ENCODE measurements at places on chromosomes 5 and 9. TPM values are rescaled to one million over a fixed set of nuclear protein-coding genes. Genes with fewer than 3 reads are reported as not detected.

GRCh38 chr5:107242411-107243219 is 428.1 kb downstream of the EFNA5 start:
- DNase-seq: no peak

- no peak for DNase-seq
These were observed 12.8 kb upstream of the PRSS3 start for GRCh38 chr9:33782395-33783152.

The CCDC180 gene
- total RNA-seq: 3.4 TPM

- DNase-seq: no peak
These were observed 6.8 kb downstream of the PLGRKT start for GRCh38 chr9:5430912-5431311.

DNA sequence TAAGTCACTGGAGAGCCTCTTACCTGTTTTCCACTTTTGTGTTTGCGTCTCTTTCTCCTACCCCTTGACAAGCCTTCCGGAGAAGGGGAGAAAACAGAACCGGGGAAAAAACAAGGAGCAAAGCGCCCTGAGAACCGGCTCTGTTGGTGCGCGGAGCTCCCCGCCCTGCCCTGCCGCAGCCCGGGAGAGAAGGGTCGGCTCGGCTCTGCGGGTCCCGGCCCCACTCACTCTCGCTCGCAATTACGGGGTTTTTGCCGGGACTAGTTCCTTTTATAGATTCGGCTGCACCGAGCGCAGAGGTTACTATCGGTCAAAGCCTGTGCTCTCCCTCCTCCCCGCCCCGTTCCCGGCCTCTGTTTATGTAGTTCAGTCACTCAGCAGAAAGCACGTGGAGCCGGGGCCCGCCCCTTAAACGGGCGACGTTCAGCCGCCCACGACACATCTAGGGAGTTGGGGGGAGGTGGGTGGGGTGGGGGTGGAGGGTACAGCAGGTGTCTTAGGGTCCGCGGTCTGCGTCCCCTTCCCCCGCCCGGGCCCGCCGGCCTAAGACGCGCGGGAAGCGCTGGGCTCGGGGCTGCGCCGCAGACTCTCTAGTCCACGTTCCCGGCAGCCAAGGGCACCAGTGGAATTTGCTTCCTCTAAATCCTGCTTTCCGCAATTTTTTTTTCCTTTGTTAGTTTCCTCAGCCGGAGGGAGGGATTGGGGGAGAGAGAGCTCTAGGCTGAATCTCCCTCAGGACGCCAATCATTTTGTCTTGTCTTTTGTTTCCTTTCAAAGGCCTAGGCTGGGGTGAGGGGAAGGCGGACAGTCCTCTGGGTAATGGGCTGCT is at the start of gene ABCA1:
Gene ABCA1 (minus strand): TSS at position 244 of the 829 bp plus-strand sequence. CDS start 24,476 bp downstream, outside the sequence.
- peak; percentile 87 for DNase-seq

DNA sequence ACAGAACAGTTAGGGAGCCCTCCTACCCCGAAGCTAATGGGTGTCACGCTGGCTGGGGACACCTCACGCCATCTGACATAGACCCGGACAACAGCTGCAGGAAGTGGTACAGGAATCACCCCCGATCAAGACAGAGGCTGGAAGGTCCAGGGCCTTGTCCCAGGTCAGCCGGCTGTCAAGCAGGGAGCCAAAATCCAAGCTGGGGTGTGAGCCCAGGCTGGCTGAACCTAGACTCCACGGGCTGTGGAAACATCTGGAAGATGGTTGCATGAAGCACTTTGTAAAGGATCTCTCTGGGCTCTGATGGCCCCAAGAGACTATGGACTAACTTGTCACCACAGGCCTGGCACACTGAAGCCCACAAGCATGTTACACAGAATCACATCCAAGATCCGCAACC is 68.9 kb upstream of the STXBP1 start:
- DNase-seq: no peak

GRCh38 chr5:177358370-177358819 is 671 bp downstream of the RGS14 start:
- DNase-seq: peak; percentile 12

The SLC2A8 gene
- 5.7 TPM for total RNA-seq

The TTF1 gene
- 5.6 TPM for total RNA-seq

The PSIP1 gene
- total RNA-seq: 10.4 TPM

The ADAMTS16 gene
- 3.4 TPM for total RNA-seq

GRCh38 chr9:120603591-120603990 is 23.6 kb upstream of the CDK5RAP2 start:
- no peak for DNase-seq

DNA sequence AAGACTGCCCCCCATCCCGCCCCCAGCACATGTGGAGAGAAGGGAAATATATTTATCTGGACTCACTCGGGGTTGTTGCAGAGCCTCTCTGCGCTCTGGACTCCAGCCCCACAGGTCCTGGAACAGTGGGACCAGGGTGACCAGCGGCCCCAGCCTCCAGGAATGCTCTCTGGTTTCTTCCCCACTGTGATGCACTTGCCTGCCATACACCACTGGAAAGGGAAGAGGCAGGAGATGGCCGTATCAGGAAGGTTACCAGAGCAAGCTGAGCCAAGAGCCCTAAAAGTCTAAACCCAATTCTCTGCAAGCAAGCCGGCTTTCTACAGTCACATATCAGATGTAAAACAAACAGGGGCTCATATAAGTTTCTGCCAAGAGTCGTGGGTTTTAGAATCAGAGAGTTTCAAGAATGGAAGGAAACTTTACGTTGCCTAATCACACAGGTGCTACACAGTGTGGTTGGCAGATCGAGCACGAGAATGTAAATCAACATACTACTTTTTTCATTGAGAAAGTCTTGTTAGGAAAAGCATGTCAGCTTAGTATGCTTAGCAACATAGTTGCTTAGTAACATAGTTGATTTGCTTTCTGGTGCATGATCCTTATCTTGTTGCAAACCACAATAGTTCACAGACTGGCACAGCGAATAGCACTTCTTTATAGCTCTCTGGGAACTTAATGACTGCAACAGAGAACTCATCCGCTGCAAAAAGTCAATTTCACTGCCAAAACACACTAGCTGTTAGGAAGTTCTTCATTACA is 201.2 kb downstream of the TARS1 start:
- DNase-seq: no peak

The HTR4 gene
- not detected for total RNA-seq

The PDE8B gene
- 5.0 TPM for total RNA-seq

DNA sequence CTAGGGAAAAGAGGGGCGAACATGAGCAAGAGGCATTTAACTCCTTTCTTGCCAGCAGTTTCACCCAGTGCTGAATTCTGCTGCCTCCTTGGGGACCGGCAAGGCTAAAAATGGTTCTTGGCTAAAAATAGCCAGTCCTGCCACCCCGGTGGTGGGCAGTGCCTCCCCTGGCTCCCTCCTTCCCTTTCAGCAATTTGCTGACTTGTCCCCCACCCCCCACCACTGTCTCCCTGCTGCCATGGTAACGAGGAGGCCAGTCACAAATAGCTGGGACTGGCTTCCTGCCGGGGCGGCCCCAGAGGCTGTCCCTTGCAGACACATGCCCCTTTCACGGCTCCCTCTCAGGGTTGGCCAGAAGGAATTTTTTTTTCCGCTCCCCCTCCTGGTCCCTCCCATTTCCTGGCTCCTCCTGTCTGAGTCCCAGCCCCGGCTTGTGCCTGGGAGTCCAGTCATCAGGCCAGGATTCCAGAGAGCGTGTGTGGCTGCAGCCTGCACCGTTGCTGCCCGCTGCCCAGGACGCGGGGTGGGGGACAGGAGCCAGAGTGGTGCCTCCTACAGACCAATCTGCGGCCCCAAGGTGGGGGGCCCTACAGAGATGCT is 130.3 kb downstream of the RGS3 start:
- peak; percentile 95 for DNase-seq

GRCh38 chr9:93437996-93438395 is 13.5 kb upstream of the FAM120A start:
- no peak for DNase-seq

DNA sequence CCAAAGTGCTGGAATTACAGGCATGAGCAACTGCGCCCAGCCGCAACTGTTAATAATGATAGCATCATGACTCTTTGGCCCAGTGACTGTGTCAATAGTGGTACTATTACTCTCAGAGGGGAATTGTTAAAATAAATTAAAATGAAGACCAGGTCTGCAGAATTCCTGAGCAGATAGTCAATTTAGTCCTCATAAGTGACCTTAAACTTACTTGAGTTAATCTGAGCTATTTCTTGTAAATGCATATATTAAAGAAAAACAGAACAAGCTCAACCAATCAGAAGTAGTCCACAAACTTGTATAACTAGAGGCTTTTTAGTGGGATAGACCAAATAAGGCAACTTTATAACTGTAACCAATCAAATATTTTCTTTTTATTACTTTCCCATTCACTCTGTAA is 1.7 kb upstream of the RECK start:
- no peak for DNase-seq

The ZNF454 gene
- 0.85 TPM for total RNA-seq

GRCh38 chr5:28766565-28767158 is 1728.3 kb upstream of the CDH9 start:
- no peak for DNase-seq

DNA sequence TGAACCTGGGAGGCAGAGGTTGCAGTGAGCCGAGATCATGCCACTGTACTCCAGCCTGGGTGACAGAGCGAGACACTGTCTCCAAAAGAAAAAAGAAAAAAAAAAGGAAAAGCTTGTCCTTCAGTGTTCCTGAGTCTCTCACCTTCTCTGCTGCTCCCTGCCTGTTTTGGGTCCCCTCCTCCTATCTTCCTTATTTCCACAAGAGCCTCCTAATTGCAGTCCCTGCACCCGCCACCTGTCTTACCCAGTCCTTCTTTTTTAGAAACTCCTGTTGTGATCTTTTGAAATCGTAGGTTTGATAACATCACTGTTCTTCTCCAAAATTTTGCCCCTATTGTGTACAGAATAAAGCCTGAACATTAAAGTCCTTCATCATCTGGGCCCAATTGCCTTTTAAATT is 234.9 kb downstream of the SH3GL2 start:
- no peak for DNase-seq

The LARP1 gene
- total RNA-seq: 195 TPM

GRCh38 chr5:56683733-56684132 is 131.6 kb upstream of the MAP3K1 start:
- no peak for DNase-seq

DNA sequence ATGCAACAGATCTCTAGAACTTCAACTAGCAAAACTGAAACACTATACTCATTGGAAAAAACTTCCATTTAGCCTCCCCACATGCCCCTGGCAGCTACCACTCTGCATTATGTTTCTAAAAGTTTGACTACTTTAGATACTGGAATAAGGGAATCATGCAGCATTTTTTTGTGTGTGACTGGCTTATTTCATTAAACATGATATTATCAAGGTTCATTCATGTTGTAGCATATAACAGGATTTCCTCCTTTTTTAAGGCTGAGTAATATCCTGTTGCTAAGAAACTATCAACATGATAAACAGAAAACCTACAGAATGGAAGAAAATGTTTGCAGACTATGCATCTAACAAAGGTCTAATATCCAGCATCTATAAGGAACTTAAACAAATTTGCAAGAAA is 597.9 kb downstream of the DMRTA1 start:
- no peak for DNase-seq

GRCh38 chr5:122163121-122164069 is 34.0 kb downstream of the ZNF474 start:
- no peak for DNase-seq

The C5orf46 gene
- not detected for total RNA-seq

DNA sequence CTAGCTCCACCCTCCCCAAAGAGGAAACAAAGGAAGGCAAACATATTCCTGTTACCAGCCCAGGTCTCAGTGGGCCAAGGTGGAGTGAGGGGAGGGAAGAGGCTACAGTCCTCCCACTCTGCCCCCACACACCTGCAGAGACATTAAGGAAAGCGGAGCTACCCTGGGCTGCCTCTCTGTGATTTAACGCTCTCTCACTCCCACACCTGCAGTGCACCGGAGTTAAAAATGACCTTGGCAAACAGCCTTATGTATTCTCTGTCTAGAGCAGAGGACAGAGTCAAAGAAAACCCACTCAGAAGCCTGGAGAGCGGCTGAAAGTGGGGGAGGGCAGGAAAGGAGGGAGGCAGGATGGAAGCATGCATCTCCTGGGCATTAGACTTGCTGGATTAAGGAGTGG is 32.7 kb downstream of the KCNIP1 start:
- DNase-seq: no peak

GRCh38 chr5:52469420-52469819 is 318.3 kb upstream of the ITGA1 start:
- no peak for DNase-seq

The GPR151 gene
- total RNA-seq: not detected

The PCYOX1L gene
- 2.7 TPM for total RNA-seq

GRCh38 chr5:4563400-4563799 is 576.7 kb upstream of the ADAMTS16 start:
- no peak for DNase-seq

The SCGB3A2 gene
- not detected for total RNA-seq

Data from pancreas (tissue), 10 donors.